CD4-positive, alpha-beta T cell treated with Interleukin-1 beta for 1 hour (primary cell): ENCODE measurements at places on chromosomes 6 and 20.
A peak's percentile ranks its signal among the peaks of the same experiment; 100 is the strongest.

- DNase-seq: no peak
Observed at GRCh38 chr20:44862286-44862685, 23.2 kb upstream of the YWHAB start.

GRCh38 chr20:52031206-52031562 lies 160.4 kb downstream of the ZFP64 start:
- DNase-seq: no peak

DNA sequence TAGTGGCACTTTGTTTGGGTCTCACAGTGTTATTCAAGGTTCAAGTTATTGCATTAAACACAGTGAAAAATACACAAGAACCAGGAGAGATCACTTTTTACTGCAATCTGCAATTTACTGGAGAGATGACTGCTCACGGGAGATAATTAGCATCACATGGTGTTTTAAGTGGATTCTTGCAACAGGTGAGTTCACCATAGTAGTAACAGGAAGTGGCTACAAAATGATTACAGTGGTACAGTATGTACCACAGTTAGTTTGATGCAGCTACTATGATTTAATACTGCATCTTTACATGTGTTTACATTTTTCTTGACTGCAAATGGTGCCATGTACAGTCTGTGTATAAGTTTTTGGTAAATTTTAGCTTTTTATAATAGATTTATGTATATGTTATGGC lies 96.5 kb upstream of the SCP2D1 start:
- no peak for DNase-seq

DNA sequence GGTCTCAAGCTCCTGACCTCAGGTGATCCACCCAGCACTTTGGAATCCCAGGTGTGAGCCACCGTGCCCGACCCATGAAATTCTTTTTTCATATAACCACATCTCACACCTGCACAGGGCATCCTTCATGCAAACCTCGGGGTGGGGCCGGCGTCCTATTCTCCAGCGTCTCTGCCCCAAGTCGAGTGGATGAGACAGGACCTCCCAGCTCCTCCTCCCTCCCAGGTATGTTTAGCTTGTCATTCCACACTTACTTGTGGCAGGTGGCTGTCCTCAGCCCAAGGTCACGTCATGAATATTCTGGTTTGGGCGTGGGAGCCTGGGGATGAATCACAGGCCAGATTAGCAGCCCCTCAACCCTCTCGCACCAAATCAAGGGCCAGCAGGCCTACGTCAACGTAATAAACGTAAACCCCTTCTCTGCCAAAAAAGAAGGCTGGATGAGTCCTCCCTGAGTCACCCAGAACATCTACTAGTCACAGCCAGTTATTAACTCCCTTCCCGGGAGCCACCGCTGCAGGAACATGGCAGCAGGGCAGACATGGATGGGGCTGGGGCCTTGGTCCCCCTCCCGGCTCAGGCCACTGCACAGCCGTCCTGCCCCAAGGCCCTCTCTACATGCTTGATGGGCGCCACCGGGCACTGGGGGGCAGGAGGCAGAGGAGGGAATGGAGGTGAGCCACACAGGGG lies 91.7 kb downstream of the YTHDF1 start:
- DNase-seq: no peak

DNA sequence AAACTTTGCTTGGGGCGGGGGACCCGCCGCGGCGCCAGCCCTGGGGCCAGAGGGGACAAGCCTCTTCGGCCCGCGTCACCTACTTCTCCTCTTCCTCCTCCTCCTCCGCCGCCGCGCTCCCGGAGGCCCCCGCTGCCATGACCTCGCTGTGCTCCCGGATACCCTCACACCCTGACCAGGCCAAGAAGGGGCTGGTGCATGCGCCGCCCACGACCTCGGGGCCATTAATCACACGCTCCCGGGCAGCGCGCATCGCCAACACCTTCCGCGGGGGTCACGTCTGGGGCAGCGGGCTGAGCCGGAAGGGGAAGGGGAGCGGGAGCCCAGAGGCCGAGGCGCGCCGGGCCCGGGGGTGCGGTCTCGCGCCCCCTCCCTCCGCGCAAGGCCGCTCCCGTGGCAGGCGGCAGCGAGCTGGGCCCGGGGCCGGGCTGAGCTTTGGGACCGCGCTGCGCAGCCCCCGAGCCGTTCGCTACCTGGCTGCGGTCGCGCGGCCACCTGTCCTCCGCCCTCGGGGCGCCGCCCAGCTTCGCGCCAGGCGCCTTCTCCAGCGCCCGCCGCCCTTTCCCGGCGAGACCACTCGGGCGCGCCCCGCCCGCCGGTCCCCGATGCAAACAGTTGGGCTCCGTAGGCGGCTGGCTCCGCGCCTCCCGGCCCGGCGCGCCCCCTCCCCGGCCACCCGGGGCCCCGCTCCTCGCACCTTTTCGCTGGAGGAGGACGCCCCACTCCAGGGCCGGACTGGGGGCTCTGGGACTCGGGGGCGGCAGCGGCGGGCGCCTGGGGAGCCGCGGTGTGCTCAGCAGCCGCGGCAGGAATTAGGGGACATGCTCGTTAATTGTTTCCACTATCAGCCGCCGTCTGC lies 575 bp upstream of the CNR1 start:
- no peak for DNase-seq

DNA sequence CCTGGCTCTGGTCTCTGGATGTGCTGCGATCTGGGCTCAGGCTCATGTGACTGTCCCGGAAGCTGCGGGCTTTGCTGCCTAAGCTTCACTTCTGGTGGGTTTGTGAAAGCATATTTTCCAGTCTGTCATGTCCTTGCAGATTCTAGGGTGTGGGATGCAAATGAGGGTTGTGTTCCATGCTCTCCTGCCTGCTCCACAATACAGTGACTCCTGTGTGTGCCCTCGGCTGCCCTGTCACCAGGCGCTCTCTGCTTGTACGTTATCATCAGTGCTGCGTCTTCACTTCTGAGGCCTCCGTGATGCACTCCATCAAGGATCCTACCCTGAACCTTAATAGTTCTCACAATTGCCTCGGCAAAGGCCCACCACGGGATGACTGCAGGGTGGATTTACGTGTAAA lies 84.2 kb downstream of the TTLL2 start:
- no peak for DNase-seq

- no peak for DNase-seq
Observed at GRCh38 chr6:133888929-133889556, at the start of gene TCF21. Gene TCF21, plus strand, starts transcription at chr6:133889113. Its CDS starts 285 bp downstream, at chr6:133889398.

- DNase-seq: no peak
Observed at GRCh38 chr6:16535564-16535963, 225.7 kb downstream of the ATXN1 start.

DNA sequence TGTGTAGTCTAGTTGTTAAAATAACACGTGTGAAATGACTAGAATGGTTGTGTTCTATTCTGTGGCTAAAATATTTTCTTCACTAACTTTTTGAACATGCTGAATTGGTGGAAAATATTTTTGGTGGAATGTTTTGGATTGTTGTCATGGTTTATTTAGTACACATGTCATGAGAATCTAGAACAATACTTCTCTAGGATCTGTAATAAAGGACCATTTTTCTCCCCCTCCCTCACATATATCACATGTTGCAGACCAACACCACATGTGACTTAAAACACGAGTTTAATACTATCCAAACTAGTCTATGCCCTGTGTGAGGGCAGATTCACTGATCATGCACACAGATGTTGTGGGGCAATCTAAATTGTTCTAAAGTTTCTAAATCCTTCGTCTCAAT lies 29.2 kb downstream of the FIG4 start:
- DNase-seq: no peak

DNA sequence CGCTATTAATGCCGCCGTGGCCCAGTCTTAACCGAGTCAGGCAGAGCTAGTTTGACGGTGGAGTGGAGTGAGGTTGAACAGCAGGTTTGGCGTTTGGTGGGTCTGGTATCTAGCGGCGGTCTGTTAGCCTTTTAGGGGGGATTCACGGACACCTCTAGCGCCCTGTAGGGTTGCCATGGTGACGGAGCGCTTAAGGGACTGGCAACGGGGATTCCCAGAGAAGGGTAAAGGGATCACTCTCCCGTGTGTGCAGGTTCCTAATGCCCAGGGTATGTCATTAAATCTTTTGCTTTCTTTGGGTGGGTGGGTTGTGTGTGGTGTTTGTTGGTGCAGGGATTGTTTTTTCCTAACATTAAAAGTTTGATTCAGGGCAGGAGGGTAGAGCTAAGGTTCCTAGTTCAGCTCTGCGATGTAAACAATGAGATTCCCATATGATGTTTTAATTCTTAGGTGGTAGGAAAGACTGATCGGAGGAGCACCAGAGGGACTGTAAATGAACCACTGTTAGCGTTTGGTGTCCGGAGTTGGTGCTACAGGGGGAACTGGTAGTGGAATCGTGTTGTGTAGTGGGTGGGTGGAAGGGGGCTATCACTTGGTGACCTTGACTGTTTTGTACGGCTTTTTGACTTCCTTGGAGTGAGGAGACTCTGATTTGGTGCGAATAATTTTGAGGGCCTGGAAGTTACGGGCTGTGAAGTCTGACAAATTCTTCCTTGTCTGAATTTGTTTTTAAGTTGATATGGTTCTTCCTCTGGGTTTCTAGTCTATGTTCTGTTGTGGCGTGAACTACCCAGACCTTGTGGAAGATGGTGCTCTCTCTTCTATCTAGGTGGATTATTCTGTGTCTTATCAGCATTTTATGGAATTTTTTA lies 5.0 kb downstream of the BRD2 start:
- peak; percentile 79 for DNase-seq

GRCh38 chr20:20173254-20173653 lies 120.9 kb downstream of the CFAP61 start:
- no peak for DNase-seq

DNA sequence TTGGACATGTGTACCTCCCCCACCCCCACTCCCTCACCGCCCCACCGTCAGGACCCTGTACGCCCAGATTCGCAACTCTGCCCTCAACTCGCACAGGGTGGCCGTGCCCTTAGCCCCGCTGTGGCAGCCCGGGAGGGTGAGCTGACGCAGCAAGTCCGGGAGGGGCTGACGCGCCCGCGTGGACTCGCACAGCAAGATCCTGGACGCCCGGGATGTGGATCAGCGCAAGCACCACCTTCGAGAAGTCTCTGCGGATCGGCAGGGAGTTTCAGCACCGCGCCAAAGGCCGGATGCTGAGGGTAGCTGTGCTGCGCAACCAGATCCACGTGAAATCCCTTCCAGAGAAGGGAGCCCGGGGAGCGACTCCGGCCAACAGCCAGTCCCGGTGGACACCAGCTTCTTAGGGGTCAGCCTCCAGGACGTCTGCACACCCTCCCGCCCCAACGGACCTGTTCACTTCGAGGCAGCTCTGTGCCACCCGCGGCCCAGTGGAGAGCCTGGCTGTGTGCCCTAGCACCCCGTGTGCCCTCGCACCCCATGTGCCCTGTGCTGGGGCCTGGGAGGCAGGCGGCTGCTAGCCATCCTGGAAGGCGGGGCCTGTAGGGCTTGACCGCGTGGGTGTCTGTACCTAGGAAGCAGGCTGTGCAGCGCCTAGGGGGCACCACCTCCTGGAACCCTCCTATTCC lies 6.7 kb upstream of the GJA10 start:
- DNase-seq: no peak

DNA sequence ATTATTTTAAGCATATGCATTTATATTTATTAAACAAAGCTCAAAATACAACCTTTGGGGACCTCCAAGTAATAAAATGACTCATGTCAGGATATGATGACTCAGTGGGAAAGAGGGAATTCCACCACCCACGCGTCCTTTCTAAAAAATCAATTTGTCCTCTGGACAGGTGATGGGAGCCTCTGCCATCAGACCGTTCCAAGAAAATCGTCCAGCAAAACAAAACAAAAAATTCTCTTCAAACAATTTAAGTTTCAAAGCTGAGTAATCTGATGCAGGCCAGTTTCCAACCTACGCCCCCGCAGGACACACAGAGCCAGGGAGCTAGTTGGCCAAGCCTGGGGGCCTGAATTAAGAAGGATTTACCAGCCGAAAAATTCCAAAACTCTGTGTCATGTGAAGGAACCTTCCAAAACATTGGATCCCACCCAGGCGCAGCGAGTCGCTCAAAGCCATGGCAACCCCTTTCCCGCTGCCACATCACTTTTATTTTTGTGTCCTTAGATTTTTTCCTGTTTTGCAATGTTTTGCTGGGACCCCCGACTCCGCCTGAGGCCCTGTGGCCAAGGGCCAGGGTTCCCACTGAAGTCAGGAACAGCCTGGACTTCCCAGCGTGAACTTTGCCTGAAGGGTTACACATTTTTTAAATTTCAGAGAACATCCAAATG lies 95.3 kb downstream of the NFATC2 start:
- no peak for DNase-seq
